ENCODE measurements at places on chromosomes 11 and 22.

DNA sequence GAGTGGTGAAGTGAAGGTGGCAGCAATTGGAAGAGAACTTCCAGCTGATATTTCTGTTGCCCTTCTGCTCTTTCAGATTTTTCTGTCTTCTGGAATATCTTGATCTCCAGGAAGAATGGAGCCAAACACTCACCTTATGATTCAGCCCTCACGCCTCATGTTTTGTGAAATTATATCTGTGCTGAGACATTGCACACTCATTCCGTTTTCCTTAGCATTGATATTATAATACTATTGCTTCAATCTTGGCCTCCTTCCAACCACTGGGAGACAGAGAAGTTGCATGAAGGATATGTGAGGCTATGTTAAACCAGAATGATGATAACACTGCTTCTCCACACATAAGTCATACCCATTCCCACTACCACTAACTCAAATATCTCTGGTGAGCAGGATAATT is 177.9 kb downstream of the ETS1 start:
- peaks cover 4% of the 10 kb centered on the region for H3K36me3 ChIP-seq
- H3K4me3 ChIP-seq = no peak overlapping the region

DNA sequence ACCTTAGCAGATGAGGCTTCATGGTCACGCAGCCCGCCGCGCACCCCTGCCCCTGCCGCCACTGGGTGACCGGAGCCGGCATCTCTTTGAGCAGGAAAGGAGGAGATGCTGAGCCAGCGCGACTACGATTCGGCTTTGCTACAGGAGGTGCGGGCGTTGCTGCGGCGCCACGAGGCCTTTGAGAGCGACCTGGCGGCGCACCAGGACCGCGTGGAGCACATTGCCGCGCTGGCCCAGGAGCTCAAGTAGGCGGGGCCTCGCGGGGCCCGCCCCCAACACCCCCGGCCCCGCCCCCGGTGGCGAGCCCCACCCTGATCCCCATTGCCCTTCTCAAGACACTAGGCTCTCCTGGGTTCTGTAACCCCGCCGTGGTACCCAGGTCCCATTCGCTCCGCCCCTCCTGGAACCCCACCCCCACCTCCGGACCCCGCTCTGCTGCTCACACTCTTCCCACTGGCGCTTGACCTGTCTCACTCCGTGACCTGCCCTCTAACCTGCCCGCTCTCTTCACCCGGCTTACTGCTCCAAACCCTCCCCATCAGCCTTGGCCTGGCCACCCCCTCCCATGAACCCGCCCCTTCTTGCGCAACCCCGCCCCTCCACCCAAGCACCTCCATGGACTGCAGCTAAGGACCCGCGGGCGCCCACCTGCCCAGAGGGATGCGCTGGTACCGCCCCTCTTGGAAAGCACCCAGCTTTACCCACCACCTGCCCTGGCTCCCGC is 9.1 kb downstream of the CTSF start:
- H3K36me3 ChIP-seq = no peaks in the 10 kb centered on the region
- no peak for DNase-seq
- H3K27me3 ChIP-seq = peaks cover 11% of the 10 kb centered on the region
- no peak overlapping the region for H3K4me3 ChIP-seq
- no peaks in the 10 kb centered on the region for H3K4me1 ChIP-seq

DNA sequence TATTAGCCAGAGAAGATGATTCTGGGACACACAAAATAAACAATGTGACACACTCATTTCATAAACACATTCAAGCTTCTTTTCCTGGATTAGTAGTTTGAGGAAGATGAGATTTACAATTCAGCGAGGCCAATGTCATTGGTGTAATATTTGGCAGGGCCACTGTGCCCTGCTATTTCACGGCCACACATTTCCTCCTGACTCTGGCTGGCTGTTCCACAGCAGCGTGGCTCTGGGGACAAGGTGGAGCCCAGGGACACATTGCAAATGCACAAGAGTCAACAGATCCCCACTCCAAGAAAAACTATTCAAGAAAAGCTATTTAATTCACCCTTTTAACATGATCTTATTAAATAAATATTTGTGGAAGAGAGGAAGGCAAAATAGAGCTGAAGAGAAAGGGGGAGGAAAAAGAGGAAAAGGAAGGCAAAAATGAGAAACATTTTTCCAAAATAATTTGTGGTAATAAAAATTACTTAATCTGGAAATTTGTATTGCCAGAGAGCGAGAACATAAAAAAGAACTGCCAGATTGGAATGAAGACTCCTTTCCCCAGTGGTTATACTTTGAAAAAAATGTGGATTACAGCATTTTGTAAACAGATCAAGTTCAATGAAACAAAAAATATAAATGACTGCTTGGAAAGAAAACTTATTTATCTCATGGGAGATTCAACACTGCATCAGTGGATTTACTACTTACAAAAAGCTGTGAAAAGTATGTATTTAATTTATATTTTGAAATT is 27.1 kb downstream of the NXPE2 start:
- no peak overlapping the region for H3K27ac ChIP-seq
- no peaks in the 10 kb centered on the region for H3K27me3 ChIP-seq
- no peaks in the 10 kb centered on the region for H3K36me3 ChIP-seq
- no peaks in the 10 kb centered on the region for H3K4me1 ChIP-seq

GRCh38 chr11:63985812-63986155 is 454 bp upstream of the OTUB1 start:
- peaks cover 12% of the 10 kb centered on the region for H3K36me3 ChIP-seq
- no peaks in the 10 kb centered on the region for H3K27me3 ChIP-seq
- H3K27ac ChIP-seq = peak overlapping the region; percentile 96
- DNase-seq = peak; percentile 72
- peaks cover 35% of the 10 kb centered on the region for H3K4me1 ChIP-seq
- peak overlapping the region; percentile 97 for H3K4me3 ChIP-seq

DNA sequence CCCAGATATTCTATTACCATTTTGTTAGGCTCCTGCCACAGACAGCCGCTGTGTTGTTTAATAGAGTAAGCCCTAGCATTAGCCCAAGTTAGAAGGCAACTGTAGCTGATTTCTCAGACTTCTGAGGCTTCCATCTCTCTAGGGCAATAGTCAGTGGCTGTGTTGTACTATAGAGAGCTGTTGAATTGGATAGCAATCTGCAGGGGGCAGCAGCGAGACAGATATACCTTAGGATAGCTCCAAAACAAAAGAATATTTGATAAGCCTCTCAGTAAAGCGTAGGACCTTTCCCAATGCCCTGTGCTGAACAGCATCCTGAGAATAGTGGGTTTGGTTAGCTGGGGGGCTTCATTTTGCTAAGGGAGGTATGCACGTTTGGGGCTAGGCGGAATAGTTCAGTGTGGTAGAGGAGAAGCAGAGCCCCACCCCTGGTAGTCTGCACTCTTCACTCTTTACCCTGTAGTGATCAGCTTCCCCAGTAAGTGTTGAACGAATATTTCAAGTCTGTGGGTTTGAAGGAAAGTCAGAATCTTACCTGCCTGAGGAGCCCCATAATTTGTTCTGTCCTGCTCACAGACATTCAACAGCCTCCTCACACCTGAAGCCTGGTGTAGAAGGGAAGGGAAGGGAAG is 515.1 kb downstream of the INSC start:
- H3K4me3 ChIP-seq = no peak overlapping the region
- no peak overlapping the region for H3K27ac ChIP-seq
- DNase-seq = no peak
- no peaks in the 10 kb centered on the region for H3K36me3 ChIP-seq

DNA sequence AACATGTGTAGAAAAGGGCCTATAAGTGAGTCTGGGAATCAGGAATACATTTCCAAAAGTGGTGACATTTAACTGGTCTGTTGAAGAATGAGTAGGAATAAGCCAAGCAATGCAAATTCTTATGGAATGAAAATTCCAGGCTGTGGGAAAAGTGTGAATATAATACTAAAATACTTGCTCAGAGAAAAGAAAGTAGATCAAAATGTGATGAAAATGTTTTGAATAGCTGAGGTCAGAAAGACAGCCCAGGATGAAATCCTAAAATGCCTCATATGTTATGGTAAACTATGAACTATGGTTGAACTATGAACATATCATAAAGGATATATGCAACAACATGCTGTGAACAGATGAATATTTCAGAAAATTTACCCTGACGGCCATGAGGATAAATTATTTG is 688.3 kb upstream of the FAT3 start:
- no peak overlapping the region for H3K4me3 ChIP-seq
- no peaks in the 10 kb centered on the region for H3K4me1 ChIP-seq
- DNase-seq = no peak
- H3K27ac ChIP-seq = no peak overlapping the region
- no peaks in the 10 kb centered on the region for H3K36me3 ChIP-seq

DNA sequence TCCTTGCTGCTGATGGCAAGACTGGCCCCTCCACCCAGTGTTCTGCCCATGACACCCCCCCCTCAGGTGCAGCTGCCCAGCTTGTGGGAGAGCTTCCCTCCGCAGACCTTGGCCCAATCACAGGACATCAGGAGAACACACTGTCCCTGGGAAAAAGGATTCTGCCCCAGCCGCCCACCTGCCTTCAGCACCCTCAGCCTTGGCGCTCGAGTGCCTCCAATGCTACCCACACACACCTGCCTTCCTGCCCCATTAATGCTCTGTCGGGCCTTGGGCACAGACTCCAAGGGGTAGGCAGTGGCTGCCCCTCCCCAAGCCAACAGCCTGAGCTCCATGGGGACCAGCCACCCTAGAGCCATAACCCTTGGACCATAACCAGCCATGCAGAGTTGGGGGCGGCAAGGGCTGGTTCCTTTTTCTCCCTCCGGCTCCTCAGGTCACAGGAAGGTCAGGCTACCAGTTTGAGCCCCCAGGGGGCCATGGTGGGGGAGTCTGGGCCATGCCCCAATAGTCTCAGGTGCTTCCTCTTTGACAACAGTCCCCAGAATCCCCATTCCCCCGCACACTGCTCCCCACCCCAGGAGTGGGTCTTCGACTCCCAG is 1.3 kb upstream of the ZNF70 start:
- peak overlapping the region; percentile 76 for H3K4me3 ChIP-seq
- peaks cover 12% of the 10 kb centered on the region for H3K4me1 ChIP-seq
- peaks cover 2% of the 10 kb centered on the region for H3K36me3 ChIP-seq
- no peak for DNase-seq

GRCh38 chr22:44567846-44568493 is 69.9 kb upstream of the RTL6 start:
- no peaks in the 10 kb centered on the region for H3K4me1 ChIP-seq
- peaks cover 7% of the 10 kb centered on the region for H3K27me3 ChIP-seq
- no peak overlapping the region for H3K27ac ChIP-seq
- peak; percentile 33 for DNase-seq
- no peak overlapping the region for H3K4me3 ChIP-seq

DNA sequence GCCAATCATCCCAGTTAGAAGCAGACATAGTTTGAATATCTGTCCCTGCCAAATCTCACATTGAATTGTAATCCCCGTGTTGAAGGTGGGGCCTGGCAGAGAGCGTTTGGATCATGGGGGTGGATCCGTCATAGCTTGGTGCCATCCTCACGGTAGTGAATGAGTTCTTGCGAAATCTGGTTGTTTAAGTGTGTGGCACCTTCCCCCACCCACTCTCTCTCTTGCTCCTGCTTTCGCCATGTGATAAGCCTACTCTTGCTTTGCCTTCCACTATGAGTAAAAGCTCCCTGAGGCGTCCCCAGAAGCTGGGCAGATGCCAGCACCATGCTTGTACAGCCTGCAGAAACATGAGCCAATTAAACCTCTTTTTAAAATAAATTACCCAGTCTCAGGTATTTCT is 5.0 kb upstream of the CCDC81 start:
- H3K36me3 ChIP-seq = no peaks in the 10 kb centered on the region
- no peak overlapping the region for H3K4me3 ChIP-seq

GRCh38 chr11:130314750-130315285 is at the start of gene ZBTB44:
Gene ZBTB44, minus strand, starts transcription at chr11:130314917. Its CDS starts 53,044 bp downstream, at chr11:130261873.
- peak within 1 kb of the TSS; percentile 95 for H3K27ac ChIP-seq
- H3K27me3 ChIP-seq = peaks cover 3% of the 10 kb centered on the region
- peak; percentile 82 for DNase-seq

- DNase-seq = no peak
- peaks cover 3% of the 10 kb centered on the region for H3K36me3 ChIP-seq
- no peak overlapping the region for H3K27ac ChIP-seq
- peaks cover 22% of the 10 kb centered on the region for H3K4me1 ChIP-seq
- no peak overlapping the region for H3K4me3 ChIP-seq
These were observed 24.0 kb upstream of the MALAT1 start for GRCh38 chr11:65474864-65475263.

- peaks cover 27% of the 10 kb centered on the region for H3K36me3 ChIP-seq
- no peak for DNase-seq
- H3K27ac ChIP-seq = no peak overlapping the region
- H3K4me1 ChIP-seq = peaks cover 12% of the 10 kb centered on the region
- no peaks in the 10 kb centered on the region for H3K27me3 ChIP-seq
- no peak overlapping the region for H3K4me3 ChIP-seq
These were observed 7.9 kb downstream of the C2CD3 start for GRCh38 chr11:74162681-74163467.

GRCh38 chr11:132064987-132065620 is 694.7 kb downstream of the NTM start:
- H3K4me1 ChIP-seq = no peaks in the 10 kb centered on the region
- no peaks in the 10 kb centered on the region for H3K27me3 ChIP-seq
- DNase-seq = no peak
- no peak overlapping the region for H3K4me3 ChIP-seq
- H3K36me3 ChIP-seq = no peaks in the 10 kb centered on the region

DNA sequence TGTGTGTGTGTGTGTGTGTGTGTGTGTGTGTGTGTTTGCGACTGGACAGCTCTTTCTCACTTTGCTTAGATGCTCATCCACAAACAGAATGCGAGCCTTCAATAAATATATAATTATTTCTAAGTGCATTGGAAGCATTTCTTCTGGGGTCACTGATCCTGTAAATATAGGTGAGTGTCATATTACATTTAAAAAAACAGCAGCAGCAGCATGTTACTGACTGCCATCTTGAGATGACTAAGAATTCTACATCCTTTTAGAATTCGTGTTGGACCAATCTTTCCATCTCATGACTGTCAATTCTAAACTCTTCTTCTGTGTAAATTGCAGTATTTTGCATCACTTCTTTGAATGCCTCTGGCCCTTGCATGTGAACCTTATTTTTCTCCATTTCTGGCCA is 238.0 kb upstream of the DDI1 start:
- H3K27me3 ChIP-seq = no peaks in the 10 kb centered on the region
- no peaks in the 10 kb centered on the region for H3K36me3 ChIP-seq
- no peak for DNase-seq
- no peaks in the 10 kb centered on the region for H3K4me1 ChIP-seq
- no peak overlapping the region for H3K27ac ChIP-seq

- DNase-seq = no peak
- no peak overlapping the region for H3K4me3 ChIP-seq
- no peak overlapping the region for H3K27ac ChIP-seq
- no peaks in the 10 kb centered on the region for H3K4me1 ChIP-seq
- H3K27me3 ChIP-seq = peaks cover 45% of the 10 kb centered on the region
- H3K36me3 ChIP-seq = no peaks in the 10 kb centered on the region
These were observed 722 bp upstream of the KRTAP5-2 start for GRCh38 chr11:1598816-1599215.

DNA sequence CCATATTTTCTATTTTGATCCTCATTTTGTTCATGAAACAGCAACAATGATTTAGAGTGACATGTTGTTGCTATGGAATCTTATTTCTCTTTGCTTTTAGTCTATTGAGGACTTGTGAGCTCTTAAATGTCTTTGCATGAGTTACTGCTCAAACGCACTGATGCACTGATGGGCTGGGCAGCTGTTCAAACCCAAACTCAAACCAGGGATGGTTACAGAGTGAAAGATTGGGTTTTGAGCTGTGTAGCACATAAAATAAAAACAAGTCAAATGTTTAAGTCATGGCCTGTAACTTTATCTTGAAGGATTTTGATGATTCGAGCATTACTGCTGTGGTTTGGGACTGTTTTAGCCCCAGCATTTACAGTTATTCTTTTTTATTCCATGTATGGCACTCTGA is 20.1 kb upstream of the NCAM1 start:
- H3K4me1 ChIP-seq = no peaks in the 10 kb centered on the region
- H3K27ac ChIP-seq = no peak overlapping the region
- DNase-seq = no peak

GRCh38 chr11:1864831-1865665 is 12.2 kb downstream of the LSP1 start:
- H3K36me3 ChIP-seq = peaks cover 3% of the 10 kb centered on the region
- peaks cover 2% of the 10 kb centered on the region for H3K27me3 ChIP-seq
- no peaks in the 10 kb centered on the region for H3K4me1 ChIP-seq

All from activated T-helper 1 cell treated with anti-CD3 and anti-CD28 coated beads, Interleukin-12 subunit alpha, Interleukin-12 subunit beta, Interleukin-2, Interleukin-4 antibody, amounts not matched to agents 30 ng/mL and 10 ng/mL and 1 ng/mL, durations not matched to agents 14 hours and 24 hours and 36 hours (primary cell).